Fibroblast of skin of right quadriceps (primary cell): ENCODE measurements at places on chromosomes 16 and 17.

- DNase-seq, result no peak
These were observed 52.7 kb upstream of the ZNF629 start for GRCh38 chr16:30839523-30840227.

GRCh38 chr17:13996276-13996675 is 73.0 kb upstream of the COX10 start:
- DNase-seq, result no peak

DNA sequence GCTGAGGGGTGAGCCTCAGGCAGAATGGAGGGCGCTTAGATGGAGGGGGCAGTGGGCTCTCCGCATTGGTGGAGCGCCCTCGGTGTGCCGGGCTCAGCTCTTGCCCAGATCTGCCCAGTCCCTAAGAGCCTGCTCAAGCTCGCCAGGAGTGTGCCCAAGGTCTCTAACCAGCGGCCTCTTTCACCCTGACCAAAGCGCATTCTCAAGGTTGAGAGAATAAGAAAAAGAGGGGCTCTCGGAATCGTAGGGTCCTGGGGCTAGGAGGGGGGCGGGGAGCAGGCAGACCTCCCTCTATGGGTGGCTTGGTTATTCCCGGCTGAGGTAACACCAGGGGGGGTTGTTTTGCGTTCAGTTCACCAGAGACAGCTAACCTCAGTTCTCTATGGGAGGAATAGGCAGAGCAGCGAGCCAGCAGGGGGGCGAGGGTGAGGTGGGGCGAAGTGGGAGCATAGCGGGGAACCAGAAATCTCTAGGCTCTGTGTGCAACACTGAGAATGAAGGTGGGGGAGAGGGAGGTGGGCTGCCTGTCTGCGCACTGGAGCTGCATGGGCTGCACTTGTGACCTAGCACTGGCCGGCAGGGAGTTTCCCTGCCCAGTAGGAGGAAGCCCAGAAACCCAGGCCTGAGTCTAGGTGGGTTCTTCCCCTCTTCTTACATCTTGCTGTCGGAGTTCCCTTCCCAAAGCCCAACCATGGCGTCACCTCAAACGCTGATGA is 3.0 kb downstream of the TMEM132E start:
- DNase-seq, result no peak

- DNase-seq, result no peak
These were observed 333.0 kb upstream of the C16orf82 start for GRCh38 chr16:26733710-26734109.

DNA sequence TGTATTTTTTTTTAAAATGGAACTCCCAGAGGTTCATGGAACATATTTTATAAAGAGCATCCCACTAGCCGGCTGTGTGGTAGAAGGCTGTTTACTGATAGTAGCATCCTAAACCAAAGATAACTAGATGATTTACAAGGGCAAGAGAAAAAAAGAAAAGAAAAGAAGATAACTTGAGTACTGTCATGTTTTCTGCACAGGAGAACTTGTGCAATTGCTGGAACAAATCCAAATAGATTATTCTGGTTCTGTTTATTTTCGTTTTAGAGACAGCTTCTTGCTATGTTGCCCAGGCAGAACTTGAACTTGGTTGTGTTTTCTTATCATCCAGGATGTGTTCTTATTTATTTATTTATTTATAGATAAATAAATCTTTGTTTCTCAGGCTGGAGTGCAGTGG is 20.9 kb upstream of the PPM1D start:
- peak; percentile 21 for DNase-seq

GRCh38 chr16:83908798-83909197 is 9.9 kb downstream of the MLYCD start:
- no peak for DNase-seq

- DNase-seq, result no peak
These were observed 92.3 kb upstream of the FAM20A start for GRCh38 chr17:68693466-68693865.

GRCh38 chr16:6209355-6209930 is 1111.8 kb upstream of the EEF2KMT start:
- DNase-seq, result no peak
